Germinal center (tissue), 1 donor: ENCODE measurements at places on chromosomes 1 and 21.

DNA sequence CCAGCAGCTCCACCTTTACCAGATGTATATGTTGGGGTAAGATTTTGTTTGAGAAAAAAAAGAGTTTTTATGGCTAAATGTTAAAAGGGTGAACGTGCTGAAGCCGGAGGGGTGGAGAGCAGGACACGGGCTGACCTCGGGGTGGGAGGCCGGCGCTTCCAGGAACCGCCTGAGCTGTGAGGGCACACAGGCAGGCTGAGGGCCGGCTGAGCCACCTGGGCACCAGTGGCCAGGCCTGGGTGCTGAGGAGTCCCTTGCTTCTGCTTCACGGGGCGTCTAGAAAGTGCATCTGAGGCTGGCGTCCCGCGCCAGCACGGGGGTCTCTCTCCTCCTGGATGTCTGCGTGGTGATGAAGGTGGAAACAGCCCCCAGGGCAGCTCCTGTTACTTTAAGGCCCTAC lies 33.6 kb upstream of the ADARB1 start:
- no peak for DNase-seq

DNA sequence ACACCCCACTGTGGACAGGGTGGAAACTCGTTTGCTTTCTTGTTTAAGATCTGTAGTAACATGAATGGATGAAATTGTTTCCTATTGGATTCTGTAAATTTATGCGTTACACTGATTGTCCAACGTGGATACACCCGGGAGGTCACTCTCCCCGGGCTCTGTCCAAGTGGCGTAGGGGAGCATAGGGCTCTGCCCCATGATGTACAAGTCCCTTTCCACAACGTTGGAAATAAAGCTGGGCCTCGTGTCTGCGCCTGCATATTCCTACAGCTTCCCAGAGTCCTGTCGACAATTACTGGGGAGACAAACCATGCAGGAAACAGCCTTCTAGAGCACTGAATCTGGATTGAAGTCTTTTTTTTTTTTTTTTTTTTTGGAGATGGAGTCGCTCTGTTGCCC lies 1.4 kb downstream of the RCC1 start:
- DNase-seq: no peak

GRCh38 chr1:201424146-201424545 lies 2.6 kb upstream of the TNNI1 start:
- DNase-seq: no peak

DNA sequence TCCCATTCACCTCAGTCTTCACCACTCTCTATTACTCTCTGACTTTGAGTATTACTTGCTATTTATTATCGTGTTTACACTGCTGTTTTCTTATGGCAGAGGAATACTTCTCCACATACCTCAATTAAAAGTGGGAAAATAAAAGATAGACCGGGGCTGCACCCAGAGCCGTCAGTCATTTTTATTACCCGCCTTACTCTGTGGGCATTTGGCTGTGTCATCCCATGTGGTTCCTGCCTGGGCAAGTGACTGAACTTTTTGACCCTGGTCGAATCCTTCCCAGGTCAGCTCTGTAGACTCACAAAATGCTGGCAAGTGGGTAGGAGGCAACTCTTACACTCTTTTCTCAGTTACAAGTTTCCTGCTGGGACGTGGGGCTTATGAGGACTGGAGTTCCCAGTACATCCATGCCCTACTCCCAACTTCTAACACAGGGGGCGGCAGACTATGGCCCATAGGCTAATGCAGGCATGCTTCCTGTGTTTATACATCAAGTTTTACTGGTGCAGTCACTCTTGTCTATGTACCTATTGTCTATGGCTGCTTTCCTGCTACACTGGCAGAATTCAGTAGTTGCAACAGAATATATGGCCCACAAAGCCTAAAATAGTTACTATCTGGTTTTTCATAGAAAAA lies 69.5 kb upstream of the KCND3 start:
- no peak for DNase-seq

DNA sequence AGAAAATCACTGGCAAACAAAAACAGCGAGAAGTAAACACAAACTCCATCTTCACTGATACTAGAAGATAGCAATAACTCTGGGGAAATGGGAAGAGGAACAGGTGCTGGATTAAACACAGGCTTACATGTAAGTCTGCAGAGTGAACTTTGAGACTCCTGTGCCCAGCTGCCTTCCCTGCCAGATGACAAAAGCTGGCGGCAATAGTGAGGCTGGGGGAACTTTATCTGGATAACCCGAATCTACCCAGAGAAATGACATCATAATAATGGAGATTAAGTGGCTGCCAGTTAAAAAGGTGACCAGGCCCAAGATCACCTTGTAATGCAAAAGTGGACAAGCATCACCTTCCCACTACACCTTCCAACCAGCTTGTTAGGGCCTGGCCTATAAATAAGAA lies 184.5 kb downstream of the CHRM3 start:
- no peak for DNase-seq

- DNase-seq: no peak
Observed at GRCh38 chr1:32464191-32464715, 619 bp upstream of the ZBTB8B start.

GRCh38 chr21:36849461-36850105 lies 116.9 kb downstream of the HLCS start:
- no peak for DNase-seq

GRCh38 chr1:240145120-240145519 lies 53.4 kb downstream of the FMN2 start:
- no peak for DNase-seq

DNA sequence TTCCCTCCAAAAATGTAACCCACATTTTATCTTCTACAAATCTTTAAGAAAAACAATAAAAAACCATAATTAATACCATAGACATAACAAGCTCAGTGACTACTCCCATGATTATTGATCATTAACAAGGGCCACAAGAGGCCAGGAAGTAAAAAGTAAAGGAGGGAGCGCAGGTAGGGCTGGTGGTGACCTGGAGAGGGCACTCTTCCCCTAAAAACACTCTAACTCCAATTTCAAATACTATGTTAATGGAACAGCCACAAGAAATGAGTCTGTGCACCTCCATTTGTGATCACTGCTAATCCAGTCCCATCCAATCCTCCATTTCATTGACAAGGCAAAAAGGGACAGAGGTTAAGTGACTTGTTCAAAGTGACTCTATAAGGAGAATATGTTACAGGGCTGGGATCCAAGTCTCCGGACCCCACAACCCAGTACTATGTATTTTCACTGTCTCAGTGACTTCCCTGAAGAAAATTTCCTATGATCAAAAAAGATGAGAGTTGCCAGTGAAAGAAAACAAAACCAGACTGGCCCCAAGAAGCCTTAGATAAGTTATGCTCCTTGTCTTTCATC lies 41.2 kb upstream of the CFAP298 start:
- DNase-seq: peak; percentile 25

DNA sequence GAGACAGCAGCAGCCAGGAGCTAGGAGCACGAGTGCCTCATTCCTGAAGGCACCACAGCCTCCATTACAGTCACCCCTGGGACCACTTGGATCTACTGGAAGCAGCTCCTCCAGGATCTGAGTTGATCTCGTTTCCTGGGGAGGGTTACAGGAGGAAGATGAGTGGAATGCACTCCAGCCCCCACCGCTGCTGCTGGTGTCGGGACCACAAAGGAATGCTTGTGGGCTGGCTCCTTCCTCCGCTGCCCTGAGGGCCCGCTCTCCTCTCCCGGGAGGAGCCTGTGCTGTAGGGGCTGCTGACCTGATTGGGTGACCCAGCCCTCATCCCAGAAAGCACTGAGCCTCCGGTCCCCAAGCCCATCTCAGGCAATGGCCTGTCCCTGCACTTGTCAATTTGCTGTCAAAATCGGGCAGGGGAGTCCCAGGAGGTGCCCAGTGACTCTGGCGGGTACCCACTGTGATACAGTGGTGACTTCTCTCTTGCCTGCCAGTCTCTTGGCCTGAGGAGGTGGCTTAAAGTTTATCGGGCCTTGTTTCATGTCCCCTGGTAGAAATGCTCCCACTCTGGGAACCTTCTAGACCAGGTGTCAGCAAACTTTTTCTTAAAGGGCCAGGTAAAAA lies 23.1 kb downstream of the IL10RB start:
- DNase-seq: no peak

DNA sequence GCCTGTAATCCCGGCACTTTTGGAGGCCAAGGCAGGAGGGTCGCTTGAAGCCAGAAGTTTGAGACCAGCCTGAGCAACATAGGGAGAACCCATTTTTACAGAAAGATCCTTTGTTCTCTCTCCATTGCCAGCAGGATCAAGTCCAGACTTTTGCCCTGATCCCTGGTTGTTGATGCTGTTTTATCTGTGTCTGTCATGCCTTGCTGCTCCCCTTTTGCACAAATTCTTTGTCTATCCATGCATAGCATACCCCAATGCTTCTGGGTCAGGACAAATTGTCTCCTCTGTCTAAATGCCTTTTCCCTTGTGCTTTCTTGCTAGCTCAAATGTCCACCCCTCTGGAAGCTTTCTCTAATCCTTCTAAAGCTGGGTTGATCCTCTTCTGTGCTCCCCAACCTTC lies 25.3 kb upstream of the FAAH start:
- no peak for DNase-seq

DNA sequence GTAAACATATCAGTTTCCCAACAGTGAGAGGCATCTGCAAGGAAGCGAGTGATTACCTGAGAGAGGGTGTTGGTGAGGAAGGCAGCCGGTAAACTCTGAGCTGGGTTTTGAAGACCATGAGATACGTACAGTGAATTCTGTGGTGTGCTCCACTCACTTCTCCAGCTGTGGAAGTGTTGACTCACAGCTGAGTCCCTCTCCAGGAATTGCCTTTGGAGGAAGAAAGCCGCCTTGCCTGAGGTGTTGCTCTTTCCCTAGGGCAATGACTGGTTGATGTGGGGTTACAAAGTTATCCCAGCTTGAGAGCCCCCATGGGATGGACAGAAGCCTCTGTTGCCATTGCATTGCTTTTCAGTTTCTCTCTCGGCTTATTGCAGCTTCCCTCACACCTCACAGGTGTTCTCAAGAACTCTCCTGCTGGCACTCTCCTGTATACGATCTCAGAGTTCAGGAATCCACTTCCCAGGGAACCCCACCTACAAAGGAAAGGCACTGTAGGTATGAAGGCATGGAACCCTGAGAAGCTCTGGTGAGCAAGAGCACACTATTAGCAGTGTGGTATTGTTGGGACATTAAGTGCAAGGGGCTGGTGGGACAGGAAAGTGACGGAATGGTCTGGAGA lies 10.8 kb downstream of the NHLH1 start:
- DNase-seq: no peak
